ENCODE measurements at places on chromosomes 7 and 10.
A peak's percentile ranks its signal among the peaks of the same experiment; 100 is the strongest.

- DNase-seq: no peak
Observed at GRCh38 chr10:91907914-91908336, 1.4 kb downstream of the FGFBP3 start.

DNA sequence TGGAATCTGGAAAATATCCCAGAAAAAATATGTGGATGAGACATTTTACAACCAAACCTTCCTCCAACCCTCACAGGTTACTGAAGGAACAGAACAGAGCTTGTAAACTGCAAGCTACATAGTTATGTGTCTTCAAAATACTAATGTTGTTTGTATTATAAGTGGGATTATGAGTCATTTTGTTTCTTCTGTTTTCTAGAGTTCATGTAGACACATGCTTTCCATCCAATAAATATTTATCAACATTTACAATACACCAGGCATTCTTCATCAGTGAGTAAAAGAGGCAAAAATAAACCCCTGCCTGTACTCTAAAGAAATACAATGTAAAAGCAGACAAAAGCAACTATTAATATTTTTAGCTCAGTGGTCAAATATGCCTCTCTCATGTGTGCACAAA lies 38.0 kb upstream of the TES start:
- DNase-seq: no peak

GRCh38 chr10:63767138-63767801 lies 246.1 kb downstream of the REEP3 start:
- DNase-seq: no peak

GRCh38 chr7:33643530-33643929 lies 261.8 kb upstream of the BMPER start:
- no peak for DNase-seq

GRCh38 chr7:2008101-2008935 lies 224.4 kb downstream of the MAD1L1 start:
- DNase-seq: peak; percentile 1

DNA sequence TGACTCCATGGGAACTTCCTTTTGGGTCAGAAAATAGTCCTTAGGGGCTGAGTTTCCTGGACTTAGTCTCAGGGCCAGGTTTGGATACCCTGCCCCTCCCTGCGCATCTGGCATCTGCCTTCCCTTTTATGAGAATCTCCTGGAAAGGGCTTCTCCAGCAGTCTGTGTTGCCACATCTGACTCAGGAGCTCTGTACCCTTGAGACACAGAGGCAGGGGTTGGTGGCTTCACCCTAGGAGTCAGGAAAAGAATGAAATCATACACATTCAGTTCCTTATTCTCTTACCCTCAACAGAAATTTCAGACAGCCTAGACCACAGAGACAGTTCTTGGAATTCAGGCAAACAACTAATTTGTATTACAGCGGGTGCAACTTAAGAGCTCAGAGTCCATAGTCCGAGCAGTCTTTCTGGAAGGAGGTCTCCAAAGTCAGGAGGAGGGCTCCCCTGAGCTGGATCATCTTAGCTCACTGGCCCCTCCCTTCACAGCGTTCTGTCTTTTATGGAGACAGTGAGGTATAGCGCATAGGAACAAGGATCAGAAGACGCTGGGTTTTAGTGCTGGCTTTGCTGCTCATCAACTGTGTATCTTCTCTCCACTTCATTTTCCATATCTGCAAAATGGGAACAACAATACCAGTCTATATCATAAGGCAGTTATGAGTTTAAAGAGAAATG lies 3.0 kb upstream of the PLAU start:
- DNase-seq: no peak

DNA sequence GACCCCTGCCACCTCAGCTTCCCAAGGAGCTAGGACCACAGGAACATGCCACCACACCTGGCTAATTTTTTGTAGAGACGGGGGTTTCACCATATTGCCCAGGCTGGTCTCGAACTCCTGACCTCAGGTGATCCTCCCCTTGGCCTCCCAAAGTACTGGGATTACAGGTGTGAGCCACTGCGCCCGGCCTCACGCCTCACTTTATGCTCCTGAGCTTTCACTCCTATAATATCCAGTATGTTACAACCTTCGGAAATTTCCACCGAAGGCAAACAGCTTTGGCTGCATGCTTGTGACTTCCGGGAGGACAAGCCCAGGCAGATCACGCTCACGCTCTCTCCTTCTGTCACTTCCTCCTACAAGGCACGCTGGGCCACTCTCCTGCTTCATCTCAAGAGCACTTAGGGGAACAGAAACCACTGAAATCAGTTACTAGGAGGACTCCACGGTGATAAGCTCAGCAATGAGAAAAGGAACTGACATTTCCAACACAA lies 4.4 kb upstream of the MAD1L1 start:
- DNase-seq: no peak

DNA sequence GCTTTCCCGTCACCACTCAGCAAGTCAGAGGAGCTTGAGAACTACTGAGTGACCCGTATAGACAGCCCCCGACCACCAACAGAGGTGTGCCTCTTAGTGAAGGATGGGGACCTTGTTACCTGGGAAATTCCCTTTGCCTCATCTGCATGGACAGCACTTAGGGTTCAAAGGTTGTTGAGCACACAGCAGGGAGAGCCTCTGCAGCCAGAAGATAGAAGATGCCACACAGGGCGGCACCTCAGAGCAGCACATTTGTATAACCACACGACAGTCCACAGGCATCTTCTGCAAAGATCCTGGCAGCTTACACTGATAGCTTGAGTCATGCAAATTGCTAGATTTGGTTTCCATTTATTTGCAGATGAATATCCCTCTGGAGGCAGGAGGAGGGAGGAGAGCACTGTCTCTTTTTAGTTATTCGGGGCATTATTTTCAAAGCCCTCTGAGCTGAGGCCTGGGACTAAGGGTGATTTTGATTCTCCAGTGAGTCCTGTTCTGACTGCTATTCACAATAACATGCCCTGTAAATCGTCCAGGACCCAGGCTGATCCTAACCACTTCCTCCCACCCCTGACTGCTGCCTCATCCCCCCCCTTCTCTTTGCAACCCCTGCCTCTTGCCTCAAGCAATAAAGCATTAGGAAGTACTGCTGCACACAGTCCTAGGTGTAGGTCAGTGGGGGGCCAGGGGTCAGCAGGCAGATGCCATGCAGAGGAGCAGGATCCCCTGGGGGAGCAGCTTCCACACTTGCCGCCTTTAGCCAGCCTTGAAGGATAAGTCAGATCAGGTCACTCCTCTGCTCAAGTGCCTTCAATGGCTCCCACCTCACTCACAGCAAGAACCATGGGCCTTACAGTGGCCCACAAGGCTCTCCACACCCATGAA lies 24.6 kb upstream of the INMT start:
- DNase-seq: no peak

DNA sequence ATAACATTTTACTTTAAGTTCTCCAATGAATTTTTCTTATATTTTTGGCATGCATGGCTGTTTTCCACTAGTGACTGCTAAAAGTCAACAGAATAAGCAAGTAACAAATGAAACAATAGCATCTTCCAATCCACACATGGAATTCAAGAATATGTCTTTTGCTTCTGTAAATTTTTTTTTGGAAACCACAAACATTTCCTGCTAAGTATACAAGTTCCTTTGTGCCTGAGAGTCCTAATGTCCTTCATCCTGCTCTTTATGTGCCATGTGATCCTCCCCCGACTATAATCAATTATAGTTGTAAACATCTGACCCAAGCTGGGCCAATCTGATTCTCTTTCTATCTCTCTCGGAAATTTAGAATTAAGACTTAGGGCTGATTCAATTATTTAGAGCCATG lies 61.2 kb downstream of the PPP1R3C start:
- DNase-seq: no peak

GRCh38 chr10:116255886-116256751 lies 16.9 kb downstream of the GFRA1 start:
- DNase-seq: no peak

DNA sequence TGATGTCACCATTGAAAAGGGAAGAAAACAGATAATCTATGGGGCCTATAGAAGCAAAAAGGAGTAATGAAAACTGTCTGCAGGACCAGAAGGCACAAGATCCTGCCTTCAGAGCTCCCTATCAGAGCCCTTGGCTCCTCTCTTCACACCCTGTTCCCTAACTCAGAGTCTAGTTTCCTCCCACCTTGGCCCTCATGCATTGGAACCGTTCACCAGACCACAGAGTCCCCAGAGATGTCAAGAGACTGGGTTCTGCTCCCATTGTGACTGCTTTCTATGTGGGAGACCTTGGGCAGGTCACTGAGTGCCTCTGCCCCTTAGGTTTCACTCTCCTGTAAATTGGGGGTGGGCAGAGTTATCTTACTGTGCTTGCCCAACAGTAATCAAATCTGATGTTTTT lies 80.1 kb upstream of the RPA3 start:
- no peak for DNase-seq

GRCh38 chr7:91541641-91542040 lies 277.4 kb downstream of the FZD1 start:
- DNase-seq: no peak

- no peak for DNase-seq
Observed at GRCh38 chr7:94179466-94179865, 175.3 kb upstream of the BET1 start.

- no peak for DNase-seq
Observed at GRCh38 chr7:71904484-71904883, 507.7 kb downstream of the CALN1 start.

- no peak for DNase-seq
Observed at GRCh38 chr7:2476776-2477446, 713 bp upstream of the GRIFIN start.

- DNase-seq: no peak
Observed at GRCh38 chr10:20778008-20778757, 118.9 kb downstream of the NEBL start.

- peak; percentile 21 for DNase-seq
Observed at GRCh38 chr10:14092799-14093198, 237.9 kb downstream of the FRMD4A start.

DNA sequence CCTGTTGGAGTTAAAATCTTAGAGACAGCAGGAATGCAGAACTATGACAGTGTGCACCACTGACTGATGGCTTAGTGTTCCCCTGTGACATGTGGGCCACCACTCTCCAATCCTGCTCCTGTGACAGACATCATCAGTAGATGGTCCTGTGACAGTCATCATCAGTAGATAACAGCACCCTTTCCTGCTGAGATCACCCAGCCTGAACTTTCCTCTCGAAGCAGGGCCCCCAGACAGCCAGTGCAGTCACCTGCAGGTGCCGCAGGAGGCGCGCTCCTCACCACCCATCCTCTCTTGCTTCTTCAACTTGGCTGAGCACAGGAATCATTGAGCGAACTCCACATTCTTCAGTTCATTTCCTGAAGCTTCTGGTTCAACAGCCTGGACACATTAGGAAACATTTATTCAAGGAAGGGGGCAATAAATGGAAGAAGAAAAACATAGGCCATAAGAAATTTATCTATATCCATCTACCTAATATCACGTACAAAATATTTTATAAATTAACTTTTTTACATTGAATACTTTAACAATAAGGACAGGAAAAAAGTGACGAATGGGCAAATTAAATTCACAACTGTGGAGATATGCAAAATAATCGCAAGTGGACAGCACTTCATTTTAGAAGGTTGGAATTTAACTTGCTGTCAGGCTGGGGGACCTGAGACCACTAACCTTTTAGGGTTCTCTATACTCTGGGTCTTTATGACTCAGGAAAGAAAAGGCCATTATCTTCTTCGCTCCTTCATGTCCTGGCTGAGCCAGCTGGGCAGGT lies 32.0 kb upstream of the MKI67 start:
- no peak for DNase-seq

DNA sequence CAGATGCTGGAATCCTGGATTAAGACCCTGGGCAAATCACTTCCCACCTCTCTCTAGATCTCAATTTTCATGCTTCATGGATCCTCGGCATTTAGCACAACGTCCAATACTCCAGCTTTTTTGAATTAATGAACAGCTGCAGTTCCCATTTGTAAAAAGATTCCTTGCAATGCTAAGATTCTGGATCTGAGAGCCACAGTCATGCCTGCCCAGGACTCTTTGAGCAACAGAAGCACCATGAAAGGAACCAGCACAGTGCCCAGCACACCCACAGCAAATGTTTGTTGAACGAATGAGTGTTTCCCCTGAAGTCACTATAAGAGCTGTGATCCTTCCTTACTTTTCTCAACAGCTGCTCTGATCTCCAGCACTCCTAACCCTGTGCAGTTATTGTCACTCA lies 20.8 kb upstream of the DDIT4 start:
- no peak for DNase-seq

DNA sequence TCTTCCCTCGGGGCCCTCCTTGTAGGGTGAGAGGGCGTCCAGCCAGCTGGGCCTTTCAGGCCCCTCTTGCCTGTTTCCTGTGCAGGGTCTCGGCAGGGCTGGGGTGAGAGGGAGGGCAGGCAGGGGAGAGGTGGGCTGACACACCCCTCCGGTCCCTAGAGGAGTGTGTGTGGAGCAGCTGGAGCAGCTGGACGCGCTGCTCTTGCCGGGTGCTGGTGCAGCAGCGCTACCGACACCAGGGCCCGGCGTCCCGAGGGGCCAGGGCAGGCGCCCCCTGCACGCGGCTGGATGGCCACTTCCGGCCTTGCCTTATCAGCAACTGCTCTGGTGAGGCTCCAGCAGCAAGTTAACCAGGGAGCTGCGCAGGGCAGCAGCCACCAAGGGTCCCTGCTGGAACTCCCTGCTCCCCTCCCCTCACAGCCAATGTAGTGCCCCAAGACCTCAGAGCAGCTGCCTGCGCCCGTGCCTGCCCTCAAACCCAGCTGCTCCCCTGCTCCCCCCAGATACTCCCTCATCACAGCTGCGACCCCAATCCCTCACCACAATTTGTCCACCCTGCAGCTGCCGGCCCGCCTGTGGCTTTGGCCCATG lies 15.7 kb upstream of the ZNF862 start:
- no peak for DNase-seq

DNA sequence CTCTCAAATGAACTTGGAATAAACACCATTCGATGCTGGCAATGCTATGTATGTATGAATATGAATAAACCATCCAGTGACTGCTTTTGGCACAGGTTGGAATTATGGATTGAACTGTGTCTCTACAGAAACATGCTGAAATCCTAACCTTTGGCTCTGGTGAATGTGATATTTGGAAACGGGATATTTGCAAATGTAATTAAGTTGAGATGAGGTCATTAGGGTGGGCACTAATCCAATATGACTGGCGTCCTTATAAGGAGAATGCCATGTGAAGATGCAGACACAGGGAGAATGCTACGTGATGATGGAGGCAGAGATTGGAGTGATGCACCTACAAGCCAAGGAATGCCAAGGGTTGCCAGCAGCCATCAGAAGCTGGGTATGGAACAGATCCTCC lies 3.4 kb upstream of the ACTR3B start:
- DNase-seq: no peak

DNA sequence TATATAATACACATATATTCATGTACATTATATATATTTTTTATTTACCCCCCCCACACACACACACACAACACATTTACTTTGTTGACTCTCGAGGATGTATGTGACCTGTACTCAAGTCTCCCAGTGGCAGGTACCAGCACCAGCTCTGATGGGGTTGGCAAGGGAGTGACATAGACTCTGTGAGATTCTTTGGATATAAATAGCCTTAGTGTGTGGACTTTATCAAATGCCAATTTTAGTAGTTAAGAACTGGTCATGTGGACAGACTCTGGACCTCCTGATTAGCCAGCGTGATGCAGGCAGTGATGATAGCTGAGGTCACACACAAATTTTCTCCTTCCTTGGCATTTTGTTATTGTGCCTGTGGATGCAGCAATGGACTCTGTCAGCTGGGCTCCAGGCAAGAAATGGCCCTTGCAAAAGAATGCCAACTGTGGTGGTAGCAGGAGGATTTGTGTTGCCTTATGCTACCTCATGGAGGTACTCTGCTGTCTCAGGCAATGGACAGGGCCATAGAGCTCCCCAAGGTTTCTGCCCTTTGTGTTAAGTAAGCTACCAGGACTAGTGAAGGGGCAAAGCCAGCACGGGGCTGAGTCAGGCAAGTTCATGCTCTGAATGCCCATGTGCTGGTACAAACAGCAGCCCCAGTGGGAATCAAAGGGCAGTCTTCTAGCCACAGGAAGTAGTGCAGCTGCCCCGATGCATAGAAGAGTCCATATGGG lies 224.6 kb upstream of the ZWINT start:
- no peak for DNase-seq

Data from nephron progenitor cell (in vitro differentiated cells).